ENCODE measurements at places on chromosomes 2 and 18.

GRCh38 chr18:69127873-69128500 is 272.7 kb upstream of the DOK6 start:
- DNase-seq = no peak

DNA sequence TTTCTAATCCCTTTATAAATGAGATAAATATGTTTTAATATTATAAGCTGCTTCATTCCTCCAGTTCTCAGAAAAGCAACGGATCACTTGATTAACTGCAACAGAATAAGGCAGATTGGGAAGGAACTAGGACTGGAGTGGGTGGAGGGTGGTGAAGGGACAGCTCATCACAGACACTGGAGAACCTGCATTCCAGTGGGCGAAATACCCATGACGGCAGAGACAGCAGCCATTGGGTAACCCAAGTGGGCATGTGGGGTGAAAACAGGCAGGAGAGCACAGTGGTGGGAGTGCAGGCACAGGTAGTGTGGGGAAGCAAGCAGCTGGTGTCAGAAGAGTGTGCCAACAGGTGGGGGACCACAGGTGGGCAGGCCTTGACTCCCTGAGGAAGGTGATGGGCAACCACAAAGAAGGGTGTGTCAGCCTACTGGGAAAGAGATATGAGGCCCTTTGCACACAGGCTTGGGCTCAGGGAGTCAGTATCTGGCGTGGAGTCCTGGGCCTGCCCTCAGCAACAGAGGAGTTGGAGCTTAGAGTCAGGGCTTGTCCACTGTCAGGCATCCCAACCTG is 27.2 kb downstream of the DPYSL5 start:
- DNase-seq = no peak

- DNase-seq = no peak
These were observed 27.3 kb downstream of the SPRED2 start for GRCh38 chr2:65404988-65405697.

DNA sequence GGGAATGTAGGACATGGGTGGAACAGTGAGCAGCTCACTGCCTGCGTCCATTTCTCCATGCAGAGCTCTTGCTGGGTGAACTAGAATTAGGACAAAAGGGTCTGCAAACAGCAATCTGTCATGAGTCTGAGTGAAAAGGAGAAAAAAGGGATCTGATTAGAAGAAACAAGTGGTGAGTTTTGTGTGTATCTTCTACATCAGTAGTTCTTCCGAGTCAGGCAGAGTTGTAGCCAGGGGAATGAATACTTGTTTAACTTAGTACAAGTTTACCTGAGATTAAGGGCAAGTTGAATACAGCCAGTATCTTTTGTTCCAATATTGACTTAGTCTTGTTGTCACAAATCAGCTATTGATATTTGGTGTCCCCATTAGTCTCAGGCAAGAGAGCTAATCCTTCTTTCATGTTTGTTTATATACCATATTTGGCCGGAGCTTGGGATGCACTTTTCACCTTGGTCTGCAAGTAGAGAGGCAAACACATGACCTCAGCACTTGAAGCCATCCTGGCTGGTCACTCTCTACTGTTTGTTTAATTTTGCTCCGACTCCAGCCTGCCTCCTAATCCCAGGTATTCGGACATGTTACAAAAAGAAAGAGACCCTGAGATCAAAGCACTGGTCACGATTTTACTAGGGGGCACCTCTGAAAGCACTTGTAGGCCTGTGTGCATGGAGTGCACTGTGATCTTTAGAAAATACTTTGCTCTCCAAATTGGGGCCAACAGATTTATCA is 211.0 kb upstream of the NT5C1B start:
- no peak for DNase-seq

- no peak for DNase-seq
These were observed 193.9 kb downstream of the ZRANB3 start for GRCh38 chr2:135337071-135337470.

- DNase-seq = no peak
These were observed 630.1 kb upstream of the PIK3C3 start for GRCh38 chr18:41324934-41325333.
